ENCODE measurements at places on chromosomes 16 and 17.

- DNase-seq = peak; percentile 95
Measured at GRCh38 chr16:75931043-75931442, 204.8 kb upstream of the CPHXL start.

- peak; percentile 92 for DNase-seq
Measured at GRCh38 chr16:48366165-48367093, 18.8 kb downstream of the SIAH1 start.

- DNase-seq = no peak
Measured at GRCh38 chr17:8369944-8370343, 6.6 kb downstream of the KRABD2 start.

GRCh38 chr17:2207815-2208515 lies 95.6 kb downstream of the SMG6 start:
- no peak for DNase-seq

GRCh38 chr16:66878067-66878466 lies 2.2 kb upstream of the PDP2 start:
- no peak for DNase-seq

- DNase-seq = no peak
Measured at GRCh38 chr16:2085669-2086068, 37.9 kb downstream of the TSC2 start.
